Astrocyte (in vitro differentiated cells and primary cell): ENCODE measurements at places on chromosomes 16 and 17.

DNA sequence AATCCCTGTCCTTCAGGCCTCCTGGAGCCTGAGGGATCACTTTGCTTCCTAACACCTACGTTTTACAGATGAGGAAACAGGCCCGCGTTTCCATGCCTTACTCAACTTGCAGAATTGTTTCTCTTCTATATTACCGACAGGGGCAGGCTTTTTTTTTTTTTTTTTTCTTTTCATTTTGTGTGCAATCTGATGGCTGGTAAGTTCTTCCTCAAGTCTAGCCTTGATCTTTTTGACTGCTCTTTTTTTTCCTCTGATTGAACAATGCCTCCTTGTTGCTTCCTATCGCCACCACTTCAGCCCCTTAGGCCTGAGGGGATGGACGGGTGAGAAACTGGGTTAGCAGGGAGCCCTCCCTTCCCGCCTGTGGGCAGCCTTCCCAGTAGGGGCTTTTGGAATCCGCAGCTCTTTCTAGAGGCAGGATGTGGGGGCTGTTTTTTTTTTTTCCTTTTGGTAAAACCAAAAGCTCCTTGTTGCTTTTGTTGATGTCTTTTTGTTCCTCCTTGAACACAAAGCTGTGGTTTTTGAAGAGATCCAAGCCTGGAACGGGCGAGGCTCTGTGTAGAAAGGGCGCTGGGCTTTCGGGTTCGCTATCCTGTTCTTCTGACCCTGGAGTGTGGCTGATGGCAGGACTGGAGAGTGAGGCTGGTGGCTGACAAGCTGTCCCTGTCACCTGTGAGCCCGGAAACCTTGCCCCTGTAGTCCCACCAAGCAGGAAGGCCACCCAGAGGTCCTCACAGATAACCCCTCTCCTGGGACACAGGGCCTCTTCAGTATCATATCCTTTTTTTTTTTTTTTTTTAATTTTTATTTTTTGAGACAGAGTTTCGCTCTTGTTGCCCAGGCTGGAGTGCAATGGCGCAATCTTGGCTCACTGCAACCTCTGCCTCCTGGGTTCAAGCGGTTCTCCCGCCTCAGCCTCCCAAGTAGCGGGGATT lies 14.0 kb downstream of the LASP1 start:
- peak; percentile 47 for DNase-seq

DNA sequence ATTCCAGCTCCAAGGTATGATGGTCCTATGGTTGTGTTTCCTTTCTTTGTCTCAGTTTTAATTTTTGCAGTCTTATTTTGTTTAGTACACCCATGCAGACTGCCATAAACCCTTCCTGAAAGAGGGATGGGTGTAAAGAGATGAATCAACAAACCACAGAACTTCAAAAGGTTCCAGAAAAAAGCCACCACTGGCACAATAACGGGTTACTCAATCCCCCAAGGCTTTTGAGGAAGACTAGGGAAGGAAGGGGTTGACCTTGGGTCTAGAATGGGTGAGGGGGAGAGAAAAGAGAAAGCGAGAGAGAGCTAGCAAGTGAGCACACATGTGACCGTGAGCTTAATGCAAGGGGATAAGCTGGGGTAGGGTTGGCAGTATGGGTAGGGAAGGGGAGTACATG lies 168.1 kb downstream of the XYLT1 start:
- peak; percentile 39 for DNase-seq

- no peak for DNase-seq
These were observed 8.2 kb downstream of the USP22 start for GRCh38 chr17:21034340-21035235.

GRCh38 chr17:13734880-13735279 lies 133.2 kb upstream of the HS3ST3A1 start:
- DNase-seq, result no peak

DNA sequence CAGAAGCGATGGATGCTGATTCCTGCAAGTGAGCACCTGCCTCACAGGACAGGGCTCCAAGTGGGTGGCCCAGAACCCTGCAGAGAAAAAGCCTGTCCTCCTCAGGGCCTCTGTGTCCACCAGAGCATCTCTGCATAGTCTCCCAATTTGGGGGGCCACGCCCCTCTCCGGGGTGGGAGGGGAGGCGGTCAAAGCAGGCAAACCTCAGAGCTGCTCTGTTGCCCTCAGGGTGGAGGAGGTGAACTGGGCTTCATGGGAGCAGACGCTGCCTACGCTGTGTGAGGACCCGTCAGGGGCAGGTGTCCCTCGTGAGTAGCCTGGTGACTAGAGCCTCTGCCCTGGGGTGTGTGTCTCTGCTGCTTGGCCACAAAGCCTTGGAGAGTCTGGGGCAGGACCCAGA lies 19.3 kb downstream of the TRPV2 start:
- DNase-seq, result no peak

DNA sequence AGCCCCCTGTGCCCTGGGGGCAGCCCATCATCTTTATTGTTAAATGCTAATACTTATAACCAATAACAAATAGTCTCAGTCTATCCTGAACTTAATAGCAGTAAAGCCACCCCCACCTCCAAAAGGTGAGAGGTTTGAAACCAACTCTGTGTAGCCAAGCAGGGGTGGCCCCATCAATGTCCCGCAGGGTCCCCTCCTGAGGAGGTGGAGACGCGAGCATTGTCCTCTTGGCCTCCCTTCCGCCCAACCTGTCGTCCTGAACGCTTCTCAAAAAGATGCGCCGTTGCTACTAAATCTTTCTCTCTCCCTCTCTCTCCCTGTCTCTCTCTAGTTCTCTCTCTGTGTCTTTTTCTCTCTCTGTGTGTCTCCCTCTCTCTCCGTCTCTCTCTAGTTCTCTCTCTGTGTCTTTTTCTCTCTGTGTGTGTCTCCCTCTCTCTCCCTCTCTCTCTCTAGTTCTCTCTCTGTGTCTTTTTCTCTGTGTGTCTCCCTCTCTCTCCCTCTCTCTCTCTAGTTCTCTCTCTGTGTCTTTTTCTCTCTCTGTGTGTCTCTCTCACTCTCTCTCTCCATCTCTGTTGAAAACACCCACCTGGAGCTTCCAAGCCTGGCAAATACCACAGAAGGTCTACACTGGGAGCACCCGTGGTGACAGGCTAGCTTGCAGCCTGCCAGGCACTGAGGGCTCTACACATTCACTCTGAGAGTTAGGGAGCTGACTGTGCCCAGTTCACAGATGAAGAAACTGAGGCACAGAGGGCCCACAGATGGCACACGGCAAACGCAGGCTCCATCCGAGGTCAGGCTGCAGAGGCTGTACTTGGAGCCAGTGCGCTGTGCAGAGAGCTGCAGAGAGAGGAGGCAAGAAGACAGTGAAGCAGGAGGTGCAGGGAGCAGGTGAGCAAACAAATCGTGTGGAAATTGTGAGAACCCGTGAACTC lies 185.9 kb downstream of the C16orf95 start:
- DNase-seq, result no peak

DNA sequence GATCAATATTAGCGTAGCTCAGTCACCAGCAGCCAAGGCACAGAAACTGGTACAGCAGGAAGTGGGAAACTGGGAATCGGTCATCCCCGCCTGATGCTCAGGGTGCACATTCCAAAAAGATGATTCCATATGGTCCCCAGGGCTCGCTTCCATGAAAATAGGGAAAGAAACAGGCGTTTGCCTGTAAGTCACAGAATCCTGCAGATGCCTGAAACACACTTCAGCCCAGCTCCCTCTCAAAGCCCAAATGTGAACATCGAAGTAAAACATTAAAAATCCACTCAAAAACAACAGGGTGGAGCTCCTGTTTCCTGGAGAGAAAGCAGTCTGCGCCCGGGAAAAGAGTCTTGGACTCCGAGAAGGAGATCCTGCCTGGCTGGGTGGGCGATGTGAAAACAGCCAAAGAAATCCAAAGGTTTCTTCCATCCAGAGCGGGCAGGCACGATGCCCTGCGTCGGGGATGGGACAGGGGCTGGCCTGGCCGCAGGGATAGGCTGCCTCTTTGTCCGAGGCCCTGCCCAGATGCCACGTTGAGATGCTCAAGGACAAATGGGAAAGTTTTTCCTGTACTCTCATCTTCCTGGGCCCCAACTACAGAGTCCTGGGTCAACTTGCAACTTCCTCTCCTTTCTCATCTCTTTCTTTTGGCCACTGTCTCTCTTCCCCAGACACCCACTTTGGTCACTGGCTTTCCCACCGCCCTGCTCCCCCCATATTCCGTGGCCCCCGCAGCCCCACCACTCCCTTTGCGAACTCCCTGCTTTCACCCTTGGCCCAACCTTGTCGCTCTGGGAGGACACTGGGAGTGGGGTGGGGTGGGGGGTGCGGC lies 743 bp downstream of the WIPI1 start:
- DNase-seq, result peak; percentile 89

DNA sequence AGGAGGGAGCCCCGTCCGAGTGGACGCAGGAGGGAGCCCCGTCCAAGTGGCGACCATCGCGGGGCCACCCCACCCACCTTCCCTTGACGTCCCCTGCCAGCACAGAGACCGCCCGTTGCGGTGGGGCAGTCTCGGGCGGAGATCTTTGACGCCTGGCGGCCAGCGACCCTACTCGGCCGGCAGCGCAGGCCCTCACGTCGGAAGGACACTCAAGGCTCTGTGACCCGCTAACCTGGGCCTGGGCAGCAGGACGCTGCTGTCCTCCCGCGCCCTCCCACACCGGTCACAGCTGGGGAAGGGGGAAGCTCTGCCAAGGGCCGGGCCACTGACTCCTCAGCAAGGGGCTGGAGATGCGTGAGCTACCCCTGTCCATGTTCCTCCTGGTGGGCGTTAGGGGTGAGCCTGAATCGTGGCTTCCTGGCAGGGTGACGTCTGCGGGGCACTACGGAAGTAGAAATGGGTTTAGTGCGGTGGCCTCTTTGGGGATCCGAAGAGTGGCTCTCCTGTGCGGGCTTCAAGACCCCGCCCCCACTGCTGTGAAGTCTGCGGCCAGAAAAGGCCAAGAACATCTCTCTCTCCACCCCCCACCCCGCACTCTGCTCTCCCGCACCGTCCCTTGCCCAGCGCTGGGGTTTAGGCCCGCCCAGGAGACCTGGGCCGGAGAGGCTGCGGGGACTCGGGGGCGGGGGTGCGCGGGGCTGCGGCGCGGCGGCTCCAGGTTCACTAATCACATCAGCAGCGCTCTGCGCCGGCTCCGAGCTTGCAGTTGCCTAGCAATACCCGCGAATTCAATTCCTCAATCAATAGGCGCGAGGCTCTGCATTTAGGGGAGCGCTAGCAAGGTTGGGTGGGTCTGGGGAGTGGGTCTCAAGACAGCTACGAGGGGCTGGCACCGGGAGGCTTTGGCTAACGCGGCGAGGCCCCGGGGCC lies 5.8 kb downstream of the CBX8 start:
- DNase-seq, result no peak

DNA sequence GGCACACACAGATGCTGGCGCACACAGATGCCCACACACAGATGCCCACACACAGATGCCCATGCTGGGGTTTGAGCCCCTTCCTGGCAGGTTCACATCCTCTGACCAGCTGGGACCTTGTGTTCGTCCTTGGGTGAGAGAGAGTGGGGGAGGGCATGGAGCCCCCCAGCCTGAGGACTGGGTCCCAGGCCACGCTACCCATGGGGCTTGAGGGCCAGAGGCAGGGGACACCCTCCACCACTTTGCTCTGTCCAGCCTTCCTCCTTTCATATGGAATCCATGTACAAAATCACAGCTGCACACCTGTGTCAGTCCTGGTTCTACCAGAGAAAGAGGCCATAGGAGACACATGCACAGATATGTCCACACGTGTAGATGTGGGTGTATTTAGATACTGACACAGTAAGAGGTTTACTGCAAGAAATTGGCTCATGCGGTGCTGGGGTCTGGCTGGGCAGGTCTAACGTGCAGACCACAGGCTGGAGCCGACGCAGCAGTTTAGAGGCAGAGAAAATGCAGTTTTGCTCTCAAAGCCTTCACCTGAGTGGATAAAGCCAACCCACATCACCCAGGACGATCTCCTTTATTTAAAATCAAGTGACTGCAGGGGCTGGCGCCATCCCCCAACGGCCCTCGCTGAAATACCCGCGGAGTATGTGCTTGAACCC lies 10.8 kb downstream of the SLC22A31 start:
- DNase-seq, result no peak

- no peak for DNase-seq
These were observed 2.7 kb downstream of the NDUFAF8 start for GRCh38 chr17:81241648-81242420.

- DNase-seq, result peak; percentile 37
These were observed 23.8 kb downstream of the EZH1 start for GRCh38 chr17:42720996-42721583.
